H4 (cell line): ENCODE measurements at places on chromosomes 4 and X. TPM values are rescaled to one million over a fixed set of nuclear protein-coding genes. Genes with fewer than 3 reads are reported as not detected.

The TENM3 gene
- 108 and 110 TPM in 2 replicates for total RNA-seq

The TMEM156 gene
- total RNA-seq: 1.3 and 2.7 TPM in 2 replicates

- DNase-seq: no peak
These were observed 14.6 kb upstream of the DCTD start for GRCh38 chr4:182931691-182932345.

GRCh38 chrX:56802921-56803849 is 74.1 kb downstream of the NBDY start:
- DNase-seq: no peak

- DNase-seq: peak; percentile 42
These were observed 35.5 kb upstream of the SORBS2 start for GRCh38 chr4:185847352-185848097.

DNA sequence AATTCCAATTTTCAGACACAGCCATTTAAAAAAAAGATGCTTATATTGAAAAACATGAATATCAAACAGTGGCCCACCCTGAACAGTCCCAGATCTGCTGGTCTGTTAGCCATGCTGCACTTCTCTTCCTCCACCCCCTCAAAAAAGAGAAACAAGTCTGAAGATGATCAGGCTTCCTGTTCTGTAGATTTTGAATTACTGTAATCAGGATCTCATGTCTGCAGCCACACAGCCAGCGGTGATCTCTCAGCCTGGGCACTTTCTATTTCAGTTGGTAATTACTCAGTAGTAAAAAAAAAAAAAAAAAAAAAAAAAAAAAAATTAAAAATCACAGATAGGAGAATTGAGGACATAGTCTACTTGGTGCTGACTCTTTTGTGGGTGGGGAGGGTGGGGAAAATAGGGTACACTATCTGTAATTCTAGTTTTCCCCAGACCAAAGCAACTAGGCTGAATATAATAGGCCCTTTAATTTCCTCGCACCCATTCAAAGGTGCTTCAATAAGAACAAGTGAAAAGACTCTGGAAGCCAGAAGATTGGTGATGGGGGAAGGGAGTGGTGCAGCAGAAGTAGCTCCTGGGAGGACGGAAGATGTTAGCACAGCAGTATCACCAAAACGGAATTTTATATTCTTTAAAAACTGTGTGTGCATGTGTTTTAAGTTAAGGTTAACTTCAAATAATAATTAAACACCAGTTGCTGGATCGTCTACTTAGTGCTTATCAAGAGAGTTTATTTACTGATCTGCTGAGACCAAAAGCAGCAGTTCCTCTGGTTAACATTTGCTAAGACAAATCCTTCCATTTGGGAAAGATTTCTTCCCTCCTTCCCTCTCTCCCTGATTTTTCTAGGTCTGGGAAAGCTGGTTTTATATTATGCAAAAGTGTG is 47.0 kb downstream of the SPRY1 start:
- no peak for DNase-seq
